ENCODE measurements at places on chromosomes 12 and 14.
A peak's percentile ranks its signal among the peaks of the same experiment; 100 is the strongest.

- no peak for DNase-seq
Observed at GRCh38 chr14:97218274-97218673, 421.1 kb downstream of the VRK1 start.

DNA sequence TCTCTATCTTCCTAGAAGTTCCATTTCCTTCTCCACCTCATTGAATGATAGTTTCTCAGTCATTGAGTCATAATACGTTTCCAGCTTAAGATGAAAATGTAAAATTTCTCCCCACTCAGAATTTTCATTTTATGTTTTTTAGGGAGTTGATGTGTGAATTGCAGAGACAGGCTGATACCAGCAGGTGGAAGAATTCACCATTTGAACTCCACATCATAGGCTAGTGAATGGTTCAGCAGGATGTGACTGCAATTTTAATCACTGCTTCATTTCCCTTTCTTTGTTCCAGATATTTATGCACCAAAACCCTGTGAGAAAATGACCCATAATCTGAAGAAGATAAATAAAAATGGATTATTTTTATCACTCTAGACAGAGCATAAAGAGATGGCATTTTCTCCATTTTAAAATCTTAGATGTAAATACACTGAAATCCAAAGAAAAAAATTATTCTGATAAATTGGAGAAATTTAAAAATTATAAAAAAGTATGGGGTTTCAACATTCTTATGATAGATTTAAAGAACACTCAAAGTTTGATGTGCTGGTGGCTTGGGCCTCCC is 10.6 kb upstream of the PYGL start:
- DNase-seq: peak; percentile 74

DNA sequence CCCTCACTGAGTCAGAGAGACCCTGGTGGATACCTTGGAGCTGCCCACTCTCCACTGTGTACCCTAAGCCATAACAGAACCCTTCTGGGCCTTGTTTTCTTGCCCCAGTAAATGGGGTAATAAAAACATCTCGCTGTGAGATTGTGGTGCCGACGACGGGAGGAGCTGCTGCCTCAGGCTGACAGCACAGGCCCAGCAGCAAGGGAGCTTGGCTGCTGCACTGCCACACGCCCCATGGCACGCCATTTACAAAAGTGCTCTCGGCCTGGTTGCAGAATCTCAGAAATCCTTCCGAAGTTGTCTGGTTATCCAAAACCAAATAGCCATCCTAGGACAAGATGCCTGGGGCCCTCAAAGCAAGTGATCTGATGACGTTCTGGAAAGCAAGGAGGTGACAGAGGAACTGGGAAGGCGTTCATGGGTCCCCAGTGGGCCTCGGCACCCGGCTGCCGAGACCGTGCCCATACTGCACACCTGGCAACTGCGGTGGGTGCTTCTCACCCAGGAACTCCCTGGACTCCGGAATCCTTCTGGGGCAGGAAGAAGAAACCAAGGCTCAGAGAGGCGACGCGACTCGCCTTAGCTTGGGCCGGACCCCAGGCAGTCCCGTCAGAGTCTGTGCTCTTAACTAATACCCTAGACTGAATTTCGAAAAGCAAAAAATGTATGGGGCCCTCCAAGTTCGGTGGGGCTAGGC is 26.7 kb downstream of the CHGA start:
- no peak for DNase-seq

DNA sequence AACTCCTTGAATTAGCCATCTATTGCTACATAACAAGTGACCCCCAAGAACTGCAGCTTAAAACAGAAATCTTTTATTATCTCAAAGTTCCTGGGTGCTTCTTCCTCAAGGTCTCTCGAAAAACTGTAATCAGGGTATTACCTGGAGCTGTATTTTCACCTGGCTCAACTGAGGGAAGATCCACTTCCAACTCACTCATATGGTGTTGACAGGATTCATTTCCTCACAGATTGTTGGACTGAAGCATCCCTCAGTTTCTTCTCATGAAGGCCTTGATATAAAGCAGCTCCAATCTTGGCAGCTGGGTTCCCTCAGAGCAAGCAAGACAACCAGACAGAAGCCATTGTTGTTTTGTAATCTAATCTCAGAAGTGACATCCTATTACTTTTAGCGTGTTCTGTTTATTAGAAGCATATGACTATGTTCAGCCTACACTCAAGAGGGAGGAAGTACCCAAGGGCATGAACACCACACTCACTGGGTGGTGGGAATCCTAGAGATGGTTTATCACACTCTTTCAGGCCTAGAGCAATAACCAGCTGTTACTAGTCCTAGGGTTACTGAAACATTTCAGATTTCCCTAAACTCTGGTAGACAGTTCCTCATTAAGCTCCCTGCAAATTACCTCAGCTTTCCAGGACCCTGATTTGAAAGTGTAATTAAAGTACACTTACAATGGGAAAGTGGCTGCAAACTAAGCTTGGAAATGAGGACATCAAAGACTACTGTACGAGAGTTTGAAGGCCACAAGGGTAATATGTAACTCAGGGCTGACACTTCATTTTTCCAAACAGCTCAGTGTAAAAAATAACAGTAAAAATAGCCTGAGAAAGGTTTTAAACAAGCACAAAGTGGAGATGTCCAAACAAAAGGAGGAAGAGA is 222.2 kb downstream of the SEC23A start:
- DNase-seq: no peak

DNA sequence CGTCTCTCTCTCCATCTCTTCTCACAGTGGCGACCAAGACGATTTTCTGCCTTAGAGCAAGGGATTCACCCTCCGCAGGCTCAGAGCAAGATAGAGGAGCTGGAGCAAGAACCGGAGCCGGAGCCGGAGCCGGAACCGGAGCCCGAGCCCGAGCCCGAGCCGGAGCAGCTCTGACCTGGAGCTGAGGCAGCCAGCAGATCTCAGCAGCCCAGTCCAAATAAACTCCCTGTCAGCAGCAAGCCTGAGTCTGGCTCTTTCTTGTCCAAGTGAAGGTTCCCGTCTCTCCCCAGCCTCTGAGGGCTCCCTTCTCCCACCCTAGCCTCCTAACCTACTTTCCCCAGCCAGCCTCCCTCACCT is 5.9 kb downstream of the LAG3 start:
- DNase-seq: no peak

DNA sequence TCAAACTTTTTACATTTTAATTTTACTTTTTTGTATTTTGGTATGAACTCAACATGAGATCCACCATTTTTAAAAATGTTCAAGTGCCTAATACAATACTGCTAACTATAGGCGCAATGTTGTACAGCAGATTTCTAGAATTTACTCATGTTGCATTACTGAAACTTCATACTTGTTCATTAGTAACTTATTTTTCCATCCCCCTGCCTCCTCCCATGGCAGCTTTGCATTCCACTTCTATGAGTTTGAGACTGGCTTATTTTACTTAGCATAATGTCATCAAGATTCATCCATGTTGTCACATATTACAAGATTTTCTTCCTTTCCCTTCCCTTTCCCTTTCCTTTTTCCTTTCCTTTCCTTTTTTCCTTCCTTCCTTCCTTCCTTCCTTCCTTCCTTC is 825.9 kb downstream of the SLC16A7 start:
- DNase-seq: no peak
